Lung microvascular endothelial cell (primary cell): ENCODE measurements at places on chromosomes 6 and 20.
A peak's percentile ranks its signal among the peaks of the same experiment; 100 is the strongest.

DNA sequence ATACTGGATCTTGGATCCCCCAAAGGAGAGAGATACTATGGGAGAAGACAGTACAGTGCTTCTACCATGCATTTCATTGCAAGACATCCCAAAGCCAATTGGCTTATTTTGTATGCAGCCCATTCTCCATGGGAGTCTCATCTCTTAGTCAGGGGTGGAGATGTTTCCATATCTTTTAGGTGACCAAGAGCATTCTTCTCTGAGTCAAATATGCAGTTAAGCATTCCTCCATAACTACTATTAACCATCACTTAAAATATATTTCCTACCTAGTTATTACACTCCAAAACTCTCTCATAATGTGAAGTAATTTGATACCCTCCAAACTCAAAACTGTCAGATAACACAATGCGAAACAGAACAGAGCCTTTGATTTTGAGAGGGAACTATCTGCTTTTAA is 542.6 kb downstream of the HDGFL1 start:
- DNase-seq: no peak

GRCh38 chr6:34350137-34350933 is 42.1 kb downstream of the NUDT3 start:
- DNase-seq: no peak

DNA sequence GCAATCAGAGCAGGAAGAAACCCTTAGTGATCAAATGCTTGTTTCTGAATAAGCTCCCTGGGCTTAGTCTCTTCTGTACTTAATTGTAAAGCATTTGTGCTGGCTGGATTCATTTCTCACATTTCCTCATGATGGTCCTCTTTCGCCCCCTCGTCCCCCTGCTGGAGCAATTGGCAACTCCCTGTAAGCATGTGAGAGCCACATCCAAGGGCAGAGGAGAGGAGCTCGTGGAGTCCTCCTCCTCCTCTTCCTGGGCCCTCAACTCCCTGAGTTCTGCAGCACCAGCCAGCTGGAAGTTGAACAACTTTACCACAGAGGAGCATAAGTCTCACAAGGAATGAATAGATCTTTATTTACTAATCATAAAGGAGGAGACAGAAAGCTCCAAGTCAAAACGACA is 12.6 kb downstream of the ANKEF1 start:
- DNase-seq: no peak

- no peak for DNase-seq
Observed at GRCh38 chr6:140316966-140317365, 942.5 kb upstream of the CITED2 start.

DNA sequence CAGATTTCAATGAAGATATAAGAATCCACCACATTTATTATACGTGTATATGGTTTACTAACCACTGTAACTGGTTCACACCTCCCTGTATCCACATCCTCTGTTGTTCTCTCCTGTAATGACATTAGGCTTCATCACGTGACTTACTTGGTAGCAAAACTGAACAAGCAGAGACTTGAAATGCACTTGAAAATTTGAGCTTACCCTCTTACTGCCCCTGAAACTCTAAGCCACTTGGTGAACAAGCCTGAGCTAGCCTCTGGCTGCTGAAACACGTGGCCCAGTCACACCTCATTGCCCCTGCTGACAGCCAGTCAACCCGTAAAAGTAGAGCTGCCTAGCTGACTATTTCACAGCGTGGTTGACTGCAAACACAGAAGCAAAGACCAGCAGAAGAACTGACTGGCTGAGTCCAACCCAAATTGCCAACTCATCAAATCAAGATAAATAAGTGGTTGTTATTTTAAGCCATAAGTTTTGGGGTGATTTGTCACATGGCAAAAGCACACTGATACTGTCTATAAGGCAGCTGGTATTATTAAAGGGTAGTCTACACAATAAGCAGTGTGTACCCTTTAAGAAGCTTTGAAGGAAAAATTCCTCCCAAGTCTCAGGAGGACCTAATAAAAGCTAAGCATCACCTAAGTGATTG is 109.0 kb downstream of the RALGAPA2 start:
- DNase-seq: no peak

GRCh38 chr6:163705923-163706322 is 291.4 kb downstream of the QKI start:
- no peak for DNase-seq

GRCh38 chr6:134152767-134153485 is 100.5 kb upstream of the SLC2A12 start:
- no peak for DNase-seq

- DNase-seq: no peak
Observed at GRCh38 chr6:93235775-93236174, 183.6 kb downstream of the EPHA7 start.

DNA sequence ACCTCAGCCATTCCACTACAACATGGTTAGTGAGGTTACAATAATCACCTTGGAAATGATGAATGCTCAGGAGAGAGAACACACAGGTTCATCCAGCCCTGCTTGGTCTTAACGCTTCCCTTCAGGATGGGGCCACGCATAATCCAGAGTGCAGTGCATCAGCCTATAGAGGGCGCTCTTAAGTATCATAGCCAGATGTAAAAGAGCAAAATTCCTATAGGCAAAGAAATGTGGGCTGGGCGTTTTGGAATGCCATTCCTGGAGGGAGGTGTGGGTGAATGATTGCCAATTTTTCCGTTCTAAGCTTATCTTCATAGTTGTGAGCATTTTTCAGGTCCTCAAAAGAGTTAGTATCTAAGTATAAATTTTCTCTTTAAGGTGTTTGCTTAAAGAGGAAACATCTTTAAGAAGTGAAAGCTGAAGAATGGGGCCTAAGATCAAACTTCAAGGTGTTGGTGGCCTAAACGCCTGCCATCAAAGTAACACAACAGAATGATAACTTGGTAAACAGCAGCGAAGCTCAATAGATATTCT is 1.8 kb downstream of the RIPOR2 start:
- peak; percentile 30 for DNase-seq

- peak; percentile 27 for DNase-seq
Observed at GRCh38 chr20:51610761-51611624, 68.5 kb upstream of the NFATC2 start.

DNA sequence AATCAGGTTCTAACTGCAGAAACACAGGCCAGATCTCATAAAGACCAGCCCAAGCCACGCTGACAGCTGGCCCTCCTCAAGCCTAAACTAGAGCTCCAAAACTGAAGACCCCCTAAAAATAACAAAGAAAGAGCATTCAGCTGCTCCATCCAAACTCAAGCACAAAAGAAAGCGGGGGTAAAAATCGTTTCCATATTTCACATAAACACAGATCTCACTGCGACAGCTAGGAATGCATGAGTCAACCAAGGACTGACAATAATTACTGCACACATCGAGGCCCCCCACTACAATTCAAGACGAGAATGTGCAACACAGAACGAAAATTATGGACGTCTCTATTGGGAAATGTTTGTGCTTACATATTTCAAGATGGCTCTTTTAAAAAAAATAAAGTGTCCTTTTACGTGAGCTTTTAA is 31.1 kb downstream of the CNKSR3 start:
- DNase-seq: peak; percentile 51

GRCh38 chr6:32886681-32887383 is 32.8 kb downstream of the PSMB9 start:
- DNase-seq: no peak

DNA sequence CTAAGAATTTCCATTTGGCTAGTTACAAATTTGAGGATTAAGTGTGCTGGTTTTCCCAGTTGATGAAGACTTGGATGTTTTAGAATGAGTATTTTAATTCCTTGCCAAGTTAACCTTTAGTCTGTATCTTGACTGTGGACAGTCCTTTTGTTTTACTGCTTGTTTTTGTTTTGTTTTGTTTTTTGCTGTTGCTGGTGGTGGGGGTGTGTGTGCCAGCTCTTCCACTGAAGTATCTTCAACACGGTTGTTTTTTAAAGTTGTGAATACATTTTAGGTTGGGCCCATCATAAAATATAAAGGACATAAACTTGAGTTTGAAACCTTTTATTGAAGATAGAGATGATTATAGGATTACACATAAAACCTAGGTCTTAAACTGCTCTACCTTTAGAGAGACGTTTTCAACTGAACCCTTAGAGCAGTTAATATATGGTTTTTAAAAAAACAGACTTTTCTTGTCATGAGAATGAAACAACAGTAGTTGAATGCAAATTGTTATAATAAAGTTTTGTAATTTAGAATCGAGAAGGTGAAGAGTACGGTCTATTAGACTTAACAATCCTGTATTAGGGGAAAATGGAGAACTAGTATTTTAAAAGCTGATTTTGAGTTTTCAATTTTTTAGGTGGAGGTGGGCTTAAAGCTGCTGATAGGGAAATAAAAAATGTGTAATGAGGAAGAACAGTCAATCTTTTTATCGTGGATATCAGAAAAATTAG is 4.0 kb downstream of the QKI start:
- DNase-seq: peak; percentile 25

GRCh38 chr6:24408719-24409410 is 6.1 kb downstream of the MRS2 start:
- DNase-seq: no peak

- DNase-seq: peak; percentile 4
Observed at GRCh38 chr20:15703171-15703911, 869.9 kb downstream of the KIF16B start.

GRCh38 chr6:109516929-109517328 is 33.9 kb upstream of the ZBTB24 start:
- DNase-seq: no peak

GRCh38 chr20:61727761-61728160 is 337.9 kb downstream of the TAF4 start:
- DNase-seq: no peak

- DNase-seq: no peak
Observed at GRCh38 chr6:89941763-89942497, 47.7 kb downstream of the GJA10 start.

DNA sequence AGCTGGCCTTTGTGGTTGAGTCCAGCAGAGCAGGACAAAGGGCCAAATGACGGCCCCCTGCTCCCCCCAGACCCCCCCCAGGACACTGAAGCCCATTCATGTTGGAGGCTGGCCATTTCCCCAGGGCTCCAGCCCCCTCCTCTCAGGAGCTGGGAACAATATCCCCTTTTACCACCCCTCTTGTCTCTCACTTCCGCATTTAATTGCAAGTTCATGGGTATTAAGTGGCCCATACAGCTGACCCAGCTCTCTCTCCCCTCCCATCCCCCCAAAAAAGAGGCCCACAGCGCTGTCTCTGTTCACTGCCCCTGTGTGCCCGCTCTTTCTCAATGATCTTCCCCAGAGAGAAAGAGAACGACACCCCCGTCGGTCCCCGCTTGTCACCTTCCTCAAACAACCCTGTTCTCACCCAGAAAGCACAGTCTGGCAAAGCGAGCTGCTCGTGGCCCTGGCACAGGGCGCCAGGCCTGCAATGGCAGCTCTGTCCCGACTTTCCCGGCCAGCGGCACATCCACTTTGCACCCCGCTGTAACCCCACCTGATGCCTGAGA is 30.4 kb downstream of the PREX1 start:
- DNase-seq: no peak

GRCh38 chr6:36383606-36384005 is 3.9 kb downstream of the ETV7 start:
- no peak for DNase-seq

- DNase-seq: peak; percentile 76
Observed at GRCh38 chr6:32244946-32245398, 21.1 kb upstream of the NOTCH4 start.

DNA sequence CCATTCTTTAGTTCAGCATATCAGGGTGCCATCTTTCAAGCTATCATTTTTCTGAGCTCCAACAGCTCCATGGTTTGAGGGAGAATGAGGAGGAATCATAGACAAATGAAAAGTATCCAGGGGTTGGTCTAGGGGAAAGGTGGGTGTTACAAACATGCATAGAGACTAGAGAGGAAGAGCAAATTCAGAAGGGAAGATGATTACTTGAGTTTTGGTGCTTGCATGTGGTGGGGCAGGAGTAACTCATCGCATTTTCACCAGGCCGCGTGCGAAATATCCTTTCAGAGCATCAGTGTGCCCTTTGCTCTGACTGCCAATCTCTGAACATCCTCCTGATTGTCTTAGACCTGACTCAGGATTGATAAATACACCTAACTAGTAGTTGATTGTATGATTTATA is 7.7 kb upstream of the BICRAL start:
- no peak for DNase-seq

DNA sequence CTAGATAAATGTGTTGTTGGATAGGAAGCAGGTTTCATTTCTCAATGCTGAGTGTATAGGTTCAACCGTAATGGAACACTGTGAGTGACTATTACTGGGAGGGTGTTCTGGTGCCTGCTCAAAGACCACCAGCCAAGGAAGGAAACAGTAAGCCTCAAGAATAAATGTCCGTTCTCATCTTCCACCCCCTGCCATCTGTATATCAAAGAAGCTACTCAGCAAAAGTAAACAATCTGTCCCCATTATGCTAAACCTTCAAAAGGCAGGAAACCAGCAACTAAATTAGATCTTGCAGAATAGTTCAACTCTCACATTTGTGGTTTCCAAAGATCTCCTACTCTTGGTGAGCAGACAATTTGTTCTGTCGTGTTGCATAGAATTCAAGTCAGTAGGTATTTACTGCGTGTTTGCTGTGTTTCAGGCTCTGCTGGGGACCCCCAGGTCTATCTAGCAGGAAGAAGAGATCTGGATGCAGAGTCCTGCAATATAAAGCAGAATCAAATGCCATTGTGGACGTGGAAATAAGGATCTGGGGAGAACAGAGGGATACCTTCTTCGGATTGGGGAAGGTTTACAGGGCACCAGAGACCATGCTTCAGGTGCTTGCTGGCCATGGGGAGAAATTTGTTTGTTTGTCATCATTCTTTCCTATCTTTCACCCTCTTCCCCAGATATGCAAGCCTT is 87.3 kb downstream of the SCML4 start:
- no peak for DNase-seq

DNA sequence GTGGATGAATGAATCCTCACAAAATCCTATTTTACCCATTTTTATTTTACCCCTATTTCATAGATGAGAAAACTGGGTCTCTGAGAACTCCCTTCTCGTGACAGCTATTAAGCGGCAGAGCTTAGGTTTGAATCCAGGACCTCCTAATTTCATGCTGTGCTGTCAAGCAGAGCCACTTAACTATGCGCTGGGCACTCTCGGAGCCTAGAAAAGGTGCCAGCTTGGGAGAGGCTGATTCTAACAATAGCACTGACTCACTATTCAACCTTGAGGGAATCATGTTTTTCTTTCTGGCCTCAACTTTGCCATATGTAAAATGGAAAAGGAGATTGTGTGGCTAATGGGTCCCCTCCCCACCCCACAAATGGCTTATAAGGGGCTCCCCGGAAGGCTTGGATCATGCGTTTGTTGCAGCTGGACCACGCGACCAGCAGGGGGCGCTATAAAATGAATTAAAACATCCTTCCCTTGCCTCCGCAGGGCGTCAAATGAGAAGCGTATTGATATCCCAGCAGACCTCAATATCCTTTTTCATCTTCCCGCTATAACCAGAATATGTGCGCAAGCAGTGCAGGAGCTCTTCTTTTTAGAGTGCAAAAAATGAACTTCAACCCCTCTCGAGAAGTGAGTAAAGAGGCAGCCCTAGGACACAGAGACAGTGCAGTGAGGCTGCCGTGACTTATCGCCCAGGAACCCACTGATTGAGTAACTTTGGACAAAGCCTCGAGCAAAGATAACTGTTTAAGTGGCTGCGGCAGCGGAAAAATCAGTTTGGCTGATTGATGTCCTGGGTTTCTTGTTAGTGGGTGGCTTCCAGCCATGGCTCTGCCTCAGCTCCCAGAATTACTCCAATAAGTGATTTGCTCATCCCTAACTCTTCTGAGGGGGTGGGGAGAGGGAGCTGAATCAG is 12.8 kb upstream of the PDYN start:
- peak; percentile 53 for DNase-seq
